ENCODE measurements at places on chromosomes 4 and X.
A peak's percentile ranks its signal among the peaks of the same experiment; 100 is the strongest.

DNA sequence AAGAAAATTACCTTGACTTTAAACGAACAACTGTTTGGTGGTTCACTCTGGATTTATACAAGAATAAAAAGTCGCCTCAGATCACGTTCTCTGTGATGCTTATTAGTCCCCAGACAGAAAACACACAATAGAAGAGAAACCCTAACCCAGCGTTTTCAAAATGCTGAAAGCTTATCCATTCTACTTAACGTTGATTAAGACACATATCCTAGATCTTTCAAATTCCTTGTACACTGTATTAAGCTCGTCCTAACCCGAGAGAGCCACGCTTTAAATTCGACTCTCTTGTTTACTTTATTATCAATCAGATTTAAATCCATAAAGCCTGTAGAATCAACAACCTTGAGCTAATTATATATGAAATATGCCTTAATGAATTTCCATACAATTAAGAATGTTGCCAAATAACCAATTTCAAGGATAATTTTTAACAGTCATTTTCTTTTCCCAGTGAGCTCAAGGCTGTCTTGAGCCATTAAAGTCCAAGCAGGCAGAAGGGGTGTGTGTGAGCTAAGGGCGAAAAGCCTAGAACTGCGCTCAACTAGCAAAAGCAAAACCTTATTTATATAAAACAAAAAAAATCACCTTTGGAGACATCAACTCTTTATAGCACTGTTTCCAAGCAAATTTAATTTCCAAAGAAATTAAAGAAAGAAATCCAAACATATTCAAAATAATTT lies 981 bp upstream of the PITX2 start:
- no peak for DNase-seq

- DNase-seq, result no peak
Observed at GRCh38 chr4:4637710-4638109, 95.9 kb upstream of the STX18 start.

GRCh38 chrX:119981286-119982070 lies 37.9 kb upstream of the NKAP start:
- peak; percentile 8 for DNase-seq

GRCh38 chrX:120358737-120359456 lies 3.0 kb upstream of the ATP1B4 start:
- DNase-seq, result no peak

DNA sequence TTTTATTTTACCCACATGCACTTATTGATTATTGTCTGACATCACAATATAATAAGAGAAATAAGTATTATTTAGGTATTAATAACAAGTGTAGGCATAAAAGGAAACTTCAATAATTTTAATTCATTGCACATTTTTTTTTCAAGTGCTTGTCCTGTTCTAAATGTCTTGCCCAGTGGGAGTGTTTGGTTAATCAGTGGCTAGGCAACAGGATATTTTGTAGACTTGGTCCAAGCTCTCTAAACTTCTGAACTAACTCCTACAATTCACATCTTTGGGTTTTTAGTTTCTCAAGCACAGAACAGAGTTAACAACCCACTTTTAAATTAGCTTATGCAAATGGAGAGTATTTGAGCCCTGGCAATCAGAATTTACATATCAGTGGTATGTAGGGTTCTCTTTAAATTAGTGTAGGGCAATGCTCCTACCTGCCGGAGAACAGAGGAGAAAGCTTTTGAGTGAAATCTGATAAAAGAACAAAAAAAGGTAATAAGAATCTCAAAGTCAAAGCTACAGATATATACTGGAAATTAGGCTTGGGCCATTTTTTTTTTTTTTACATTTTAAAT lies 353.5 kb downstream of the ADGRL3 start:
- no peak for DNase-seq

DNA sequence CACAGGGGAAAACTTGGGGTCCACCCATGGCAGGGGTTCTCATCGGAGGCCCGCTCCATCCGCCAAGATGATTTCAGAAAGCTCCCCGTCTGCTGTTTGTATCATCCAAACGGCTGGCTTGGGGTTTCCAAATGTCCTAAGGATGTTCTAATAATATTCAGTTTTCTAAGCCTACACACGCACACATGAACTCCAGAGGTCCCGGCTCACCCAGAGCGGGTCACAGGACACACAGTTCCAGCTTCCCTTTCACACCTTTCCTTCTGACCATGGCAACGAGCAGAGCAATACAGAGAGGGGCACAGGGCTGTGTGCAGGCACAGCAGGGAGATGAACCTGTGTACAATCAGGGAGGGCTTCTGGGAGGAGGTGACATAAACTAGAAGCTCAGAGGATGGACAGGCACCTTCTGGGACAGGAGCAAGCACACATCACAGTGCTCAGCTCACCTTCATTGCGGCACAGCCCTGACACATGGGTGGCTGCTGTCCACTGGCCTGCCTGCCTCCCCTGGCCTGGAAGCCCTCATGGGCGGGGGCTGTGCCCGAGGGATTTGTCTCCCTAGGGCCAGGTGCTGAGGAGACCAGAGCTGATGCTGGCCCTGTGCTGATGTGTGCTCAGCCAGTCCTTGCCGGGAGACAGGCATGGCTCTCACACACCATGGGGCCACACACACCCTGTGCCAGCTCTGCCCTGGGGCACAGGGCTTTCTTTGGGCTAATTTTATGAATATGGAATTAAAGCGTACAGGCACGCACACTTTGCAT lies 44.8 kb downstream of the ABLIM2 start:
- no peak for DNase-seq

GRCh38 chr4:89294573-89295269 lies 12.9 kb downstream of the GPRIN3 start:
- peak; percentile 65 for DNase-seq

- DNase-seq, result no peak
Observed at GRCh38 chr4:101183221-101183620, 164.1 kb downstream of the PPP3CA start.

DNA sequence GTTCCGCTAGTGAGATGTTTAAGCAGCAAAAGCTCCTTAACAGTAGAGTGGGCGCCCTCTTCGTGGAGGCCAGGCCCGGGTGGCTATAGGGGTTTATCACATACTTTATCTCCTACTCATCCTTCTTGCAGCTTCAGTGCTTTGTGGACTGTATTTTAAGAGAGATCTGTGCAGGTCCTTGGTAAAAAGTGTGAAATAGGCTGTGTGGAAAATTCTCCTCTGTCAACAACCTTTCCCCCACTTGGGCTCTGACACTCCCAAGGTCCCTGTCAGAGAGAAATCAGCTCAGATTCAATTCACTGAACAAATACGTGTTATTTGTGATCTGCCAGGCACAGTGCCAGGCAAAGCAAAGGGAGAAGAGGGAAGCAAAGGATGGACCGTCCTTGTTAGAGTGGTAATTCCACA lies 214.3 kb upstream of the PPARGC1A start:
- DNase-seq, result no peak

GRCh38 chr4:24197955-24198354 lies 308.1 kb upstream of the PPARGC1A start:
- no peak for DNase-seq

GRCh38 chrX:151921292-151921691 lies 8.6 kb downstream of the MAGEA4 start:
- no peak for DNase-seq

DNA sequence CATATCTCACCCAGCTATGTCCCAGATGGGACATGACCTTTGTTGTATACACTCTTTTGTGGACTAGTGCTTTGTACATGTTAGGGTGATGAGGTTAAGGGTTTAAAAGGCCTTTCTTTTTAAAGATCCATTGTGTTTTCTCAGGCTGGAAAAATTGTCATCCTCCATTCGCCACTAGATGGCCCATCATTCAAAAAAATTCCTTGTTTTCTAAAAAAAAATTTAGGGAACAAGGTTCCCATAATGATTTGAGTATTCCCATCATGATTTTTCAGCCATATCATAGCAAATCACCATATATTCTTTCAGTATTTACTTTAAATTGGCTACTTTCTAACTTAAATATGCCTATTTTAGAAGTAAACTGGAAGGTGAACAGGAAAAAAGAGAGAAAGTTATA lies 91.9 kb upstream of the TMEM164 start:
- no peak for DNase-seq

GRCh38 chr4:1203026-1203616 lies 30.7 kb upstream of the SPON2 start:
- no peak for DNase-seq

GRCh38 chrX:134957836-134958235 lies 33.0 kb upstream of the SMIM10 start:
- DNase-seq, result no peak
